ENCODE measurements at places on chromosomes 3 and 15.

GRCh38 chr3:144777906-144778305 lies 806.3 kb downstream of the DIPK2A start:
- no peak for DNase-seq

DNA sequence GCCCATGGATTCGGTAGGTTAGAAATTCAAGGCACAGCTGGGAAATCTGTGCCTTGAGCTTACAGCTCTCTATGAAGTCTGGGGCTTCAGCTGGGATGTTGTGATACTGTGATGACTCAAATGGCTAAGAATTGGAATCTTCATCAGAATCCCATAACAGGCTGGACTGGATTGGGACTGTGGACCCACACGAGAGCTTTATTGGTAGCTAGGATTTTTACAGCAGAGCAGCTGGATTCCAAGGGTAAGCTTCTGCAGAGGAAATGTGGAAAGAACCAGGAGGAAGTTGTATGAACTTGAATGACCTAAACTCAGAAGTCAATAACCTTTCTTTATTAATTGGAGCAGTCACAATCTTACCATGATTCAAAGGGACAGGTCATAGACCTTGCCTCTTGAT lies 1187.1 kb downstream of the ROBO1 start:
- no peak for DNase-seq

DNA sequence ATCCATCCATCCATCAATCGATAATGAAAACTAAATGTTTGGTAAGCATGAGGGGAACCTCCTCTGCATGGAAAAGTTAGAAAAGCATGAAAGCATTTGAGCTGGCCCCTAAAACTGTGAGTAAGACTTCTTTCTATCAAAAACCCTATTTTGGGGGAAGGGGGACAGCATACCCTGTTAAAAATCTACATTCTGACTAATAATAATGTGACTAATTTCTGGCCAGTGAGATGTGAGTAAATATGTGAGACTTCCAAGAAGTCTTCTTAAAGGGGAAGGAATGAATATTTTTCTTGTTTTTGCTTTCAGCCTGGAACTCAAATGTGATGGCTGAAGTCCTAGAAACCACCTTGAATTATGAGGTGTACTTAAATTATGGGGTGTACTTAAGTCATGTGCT lies 54.9 kb downstream of the C3orf85 start:
- DNase-seq: no peak

DNA sequence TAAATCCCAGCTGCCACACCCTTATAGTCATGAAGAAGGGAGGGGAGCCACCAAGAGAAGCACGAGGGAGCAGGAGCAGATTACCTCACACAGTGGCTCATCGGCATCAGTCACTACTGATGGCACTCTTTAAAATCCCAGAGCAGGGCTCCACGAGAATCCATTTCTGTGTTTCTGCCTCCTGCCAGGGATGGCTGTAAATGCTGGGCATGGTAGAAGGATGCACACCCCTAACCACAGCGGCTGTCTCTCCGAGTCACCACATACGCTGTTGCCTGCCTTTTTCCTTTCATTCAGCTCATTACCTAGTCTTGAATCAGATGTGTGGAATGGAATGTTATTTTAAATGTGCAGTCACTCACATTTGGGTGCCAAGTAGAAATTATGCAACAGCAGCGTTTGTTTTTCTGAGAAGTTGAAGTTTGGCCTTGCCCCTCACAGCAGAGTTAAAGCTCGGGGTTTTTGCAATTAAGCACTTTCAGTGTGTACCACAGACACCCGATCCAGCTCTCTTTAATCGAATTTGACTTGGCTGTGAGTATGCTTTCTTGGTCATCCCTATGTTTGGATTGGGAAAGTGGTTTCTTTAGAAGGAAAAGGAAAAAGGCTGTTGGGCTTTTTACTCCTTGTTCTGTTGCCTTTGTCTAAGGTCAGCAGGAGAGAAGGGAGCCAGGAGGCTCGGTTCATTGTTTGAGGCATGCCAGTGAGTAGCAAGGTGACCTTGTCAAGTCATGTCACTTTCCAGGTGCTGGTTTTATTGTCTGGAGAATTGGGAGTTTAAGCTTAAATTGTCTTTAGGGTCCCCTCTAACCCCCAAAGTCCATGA lies 284.2 kb upstream of the TPM1 start:
- no peak for DNase-seq

DNA sequence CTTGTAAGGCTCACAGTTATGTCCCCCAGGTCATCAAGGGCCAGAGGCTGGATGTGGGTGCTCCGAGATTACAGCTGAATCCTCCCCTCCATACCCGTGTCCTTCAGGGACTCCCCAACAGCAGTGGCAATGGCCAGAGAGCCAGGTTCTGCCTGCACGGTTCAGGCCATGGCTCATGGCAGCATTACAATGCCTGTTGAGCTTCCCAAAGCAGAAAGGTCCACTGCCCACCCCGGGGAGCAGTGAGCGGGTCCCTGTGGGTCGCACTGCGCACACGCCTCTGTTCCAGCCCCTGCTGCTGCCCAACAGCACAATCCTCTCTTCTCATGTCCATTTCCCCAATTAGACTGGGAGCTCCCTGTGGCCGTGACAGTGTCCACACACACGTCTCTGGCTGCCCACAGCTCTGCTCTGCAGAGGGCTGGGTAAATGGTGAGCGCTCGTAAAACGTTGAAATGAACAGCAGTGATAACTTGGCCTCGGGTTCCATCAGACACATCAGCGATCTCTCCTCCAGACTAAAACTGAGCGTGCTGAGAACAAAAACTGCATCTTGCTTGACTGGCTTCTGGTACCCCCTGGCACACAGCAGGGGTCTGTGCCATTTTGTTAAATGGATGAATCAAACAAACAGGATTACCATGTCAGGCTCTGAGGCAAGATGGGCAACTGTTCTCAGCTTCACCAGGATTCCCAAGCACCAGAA lies 80.4 kb downstream of the VGLL4 start:
- DNase-seq: no peak

GRCh38 chr3:107209302-107209990 lies 167.8 kb upstream of the CCDC54 start:
- no peak for DNase-seq

Data from glomerular endothelial cell (primary cell).